ENCODE measurements at places on chromosomes 12 and 14.

- H3K27ac ChIP-seq = no peak overlapping the region
- no peak for DNase-seq
- no peaks in the 10 kb centered on the region for H3K4me1 ChIP-seq
- H3K27me3 ChIP-seq = no peaks in the 10 kb centered on the region
- H3K36me3 ChIP-seq = no peaks in the 10 kb centered on the region
These were observed 318.1 kb downstream of the LRIG3 start for GRCh38 chr12:58602179-58602578.

DNA sequence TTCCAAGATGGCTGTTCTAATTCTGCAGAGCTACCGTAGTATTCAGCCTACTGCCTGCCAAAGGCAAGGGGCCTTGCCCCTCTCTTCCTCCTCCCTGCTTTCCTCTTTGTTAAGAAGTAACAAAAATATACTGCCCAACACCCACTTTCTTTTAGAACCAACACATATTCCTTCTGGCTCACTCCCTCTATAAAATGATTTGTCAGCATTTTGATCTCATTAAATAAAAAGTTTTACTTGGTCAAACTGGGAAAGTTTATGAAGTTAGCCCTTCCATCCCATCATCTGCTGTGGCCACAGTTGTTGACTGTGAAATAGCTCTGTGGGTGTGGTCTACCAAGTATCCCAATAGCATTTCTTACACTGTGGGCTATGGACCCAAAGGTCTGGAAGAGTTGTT is 472.4 kb downstream of the ZFP36L1 start:
- no peaks in the 10 kb centered on the region for H3K4me1 ChIP-seq
- no peaks in the 10 kb centered on the region for H3K36me3 ChIP-seq
- H3K27ac ChIP-seq = no peak overlapping the region
- no peak overlapping the region for H3K4me3 ChIP-seq
- no peak for DNase-seq

- H3K27me3 ChIP-seq = no peaks in the 10 kb centered on the region
- H3K4me1 ChIP-seq = peaks cover 22% of the 10 kb centered on the region
- H3K27ac ChIP-seq = no peak overlapping the region
- no peak for DNase-seq
- no peak overlapping the region for H3K4me3 ChIP-seq
- H3K36me3 ChIP-seq = no peaks in the 10 kb centered on the region
These were observed 53.8 kb downstream of the C14orf132 start for GRCh38 chr14:96092936-96093335.

DNA sequence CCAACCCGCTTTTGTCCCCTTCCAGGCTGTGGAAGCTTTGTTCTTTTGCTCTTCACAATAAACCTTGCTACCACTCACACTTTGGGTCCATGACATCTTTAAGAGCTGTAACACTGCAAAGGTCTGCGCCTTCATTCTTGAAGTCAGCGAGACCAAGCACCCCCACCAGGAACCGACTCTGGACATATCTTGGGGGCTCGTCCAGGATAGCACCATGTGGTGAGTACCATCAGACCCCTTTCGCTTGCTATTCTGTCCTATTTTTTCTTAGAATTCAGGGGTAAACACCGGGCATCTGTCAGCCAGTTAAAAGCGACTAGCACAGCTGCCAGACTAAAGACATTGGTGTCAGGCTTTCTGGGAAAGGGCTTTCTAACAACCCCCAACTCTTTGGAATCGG is 137.6 kb upstream of the PPFIA2 start:
- no peaks in the 10 kb centered on the region for H3K36me3 ChIP-seq
- no peaks in the 10 kb centered on the region for H3K27me3 ChIP-seq
- H3K4me3 ChIP-seq = no peak overlapping the region
- no peaks in the 10 kb centered on the region for H3K4me1 ChIP-seq
- peak; percentile 26 for DNase-seq
- no peak overlapping the region for H3K27ac ChIP-seq

DNA sequence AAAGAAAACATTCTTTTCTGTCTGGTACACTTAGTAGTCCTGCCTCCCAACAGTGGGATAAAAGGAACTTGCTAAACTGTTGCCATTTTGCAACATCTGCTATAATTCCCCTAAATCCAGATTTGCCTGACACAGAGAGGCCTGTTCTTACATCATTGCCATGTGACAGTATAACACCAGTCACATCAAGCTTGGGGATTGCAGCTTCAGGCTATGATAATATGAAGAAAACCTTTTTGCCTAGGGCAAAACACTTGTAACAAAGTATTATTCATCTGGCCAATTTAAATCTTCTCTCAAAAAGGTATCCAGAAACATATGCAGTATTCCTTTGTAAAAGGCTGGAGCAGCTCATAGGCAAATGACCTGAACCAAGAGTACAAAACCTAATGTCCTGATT is 80.9 kb upstream of the OTX2 start:
- no peak overlapping the region for H3K27ac ChIP-seq
- no peaks in the 10 kb centered on the region for H3K36me3 ChIP-seq
- peak; percentile 7 for DNase-seq
- peaks cover 22% of the 10 kb centered on the region for H3K27me3 ChIP-seq
- no peak overlapping the region for H3K4me3 ChIP-seq

- no peaks in the 10 kb centered on the region for H3K36me3 ChIP-seq
- H3K27ac ChIP-seq = no peak overlapping the region
- no peak for DNase-seq
- H3K4me1 ChIP-seq = peaks cover 12% of the 10 kb centered on the region
These were observed 49.0 kb downstream of the TMEM117 start for GRCh38 chr12:43884683-43885410.

DNA sequence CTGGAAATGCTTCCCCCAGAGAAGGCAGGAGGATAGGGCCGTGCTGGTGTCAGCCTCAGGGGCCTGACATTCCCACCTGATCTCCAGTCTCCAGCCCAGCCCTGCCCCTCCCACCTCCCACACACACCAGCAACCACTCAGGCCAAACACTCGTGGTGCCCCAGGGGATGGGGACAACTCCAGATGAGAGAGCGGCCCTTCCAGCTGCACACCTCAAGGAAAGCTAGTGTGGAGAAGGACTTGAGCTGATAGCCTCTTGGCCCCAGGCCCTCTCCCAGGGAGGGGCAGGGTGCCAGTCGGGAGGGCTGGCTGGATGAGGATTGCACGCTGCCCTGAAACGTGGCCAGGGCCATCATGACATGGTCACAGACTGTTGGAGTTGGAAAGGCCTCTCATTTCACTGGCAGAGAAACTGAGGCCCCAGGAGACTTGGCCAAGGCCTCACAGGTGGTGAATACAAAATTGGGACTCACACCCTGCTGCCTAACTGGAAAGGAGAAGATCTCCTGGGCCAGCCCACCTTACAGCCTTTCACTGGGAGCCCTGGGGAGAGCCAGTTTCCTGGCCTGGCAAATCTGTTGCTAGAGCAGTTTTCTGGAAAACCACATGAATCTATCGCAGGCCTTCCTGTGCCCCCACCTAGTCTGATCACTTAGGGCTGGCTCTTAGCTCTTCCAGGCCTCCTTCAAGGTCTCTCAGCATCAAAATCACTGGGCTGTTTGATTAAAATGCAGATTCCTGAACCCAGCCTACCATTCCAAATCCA is 52.1 kb downstream of the IRF2BPL start:
- H3K27me3 ChIP-seq = no peaks in the 10 kb centered on the region
- H3K4me1 ChIP-seq = peaks cover 2% of the 10 kb centered on the region
- no peaks in the 10 kb centered on the region for H3K36me3 ChIP-seq
- no peak overlapping the region for H3K4me3 ChIP-seq

GRCh38 chr14:100362311-100362927 is 39.3 kb downstream of the SLC25A47 start:
- no peaks in the 10 kb centered on the region for H3K27me3 ChIP-seq
- no peak for DNase-seq
- H3K4me3 ChIP-seq = no peak overlapping the region
- peaks cover 18% of the 10 kb centered on the region for H3K4me1 ChIP-seq

DNA sequence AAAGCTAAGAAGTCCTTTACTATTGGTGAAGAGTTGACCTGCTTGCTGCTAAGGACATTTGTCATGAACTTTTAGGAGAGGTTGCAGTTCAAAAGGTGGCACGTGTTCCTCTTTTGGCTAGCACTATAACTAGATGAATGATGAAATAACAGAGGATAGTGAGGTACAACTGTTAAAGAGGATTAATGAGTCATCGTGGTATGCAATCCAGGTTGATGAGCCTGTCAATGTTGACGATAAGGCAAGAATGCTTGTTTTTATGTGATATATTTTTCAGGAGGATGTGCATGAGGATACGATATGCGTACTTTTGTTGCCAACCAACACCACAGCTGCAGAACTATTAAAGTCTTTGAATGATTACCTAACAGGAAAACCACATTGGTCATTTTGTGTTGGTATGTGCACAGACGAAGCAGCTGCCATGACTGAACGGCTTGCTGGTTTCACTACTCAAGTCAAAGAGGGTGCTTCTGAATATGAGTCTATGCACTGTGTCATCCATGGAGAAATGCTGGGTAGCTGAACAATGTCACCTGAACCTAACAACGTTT is 10.6 kb downstream of the CEP128 start:
- no peak overlapping the region for H3K27ac ChIP-seq
- H3K36me3 ChIP-seq = no peaks in the 10 kb centered on the region
- no peak for DNase-seq
- H3K4me3 ChIP-seq = no peak overlapping the region
- no peaks in the 10 kb centered on the region for H3K27me3 ChIP-seq
- H3K4me1 ChIP-seq = no peaks in the 10 kb centered on the region

DNA sequence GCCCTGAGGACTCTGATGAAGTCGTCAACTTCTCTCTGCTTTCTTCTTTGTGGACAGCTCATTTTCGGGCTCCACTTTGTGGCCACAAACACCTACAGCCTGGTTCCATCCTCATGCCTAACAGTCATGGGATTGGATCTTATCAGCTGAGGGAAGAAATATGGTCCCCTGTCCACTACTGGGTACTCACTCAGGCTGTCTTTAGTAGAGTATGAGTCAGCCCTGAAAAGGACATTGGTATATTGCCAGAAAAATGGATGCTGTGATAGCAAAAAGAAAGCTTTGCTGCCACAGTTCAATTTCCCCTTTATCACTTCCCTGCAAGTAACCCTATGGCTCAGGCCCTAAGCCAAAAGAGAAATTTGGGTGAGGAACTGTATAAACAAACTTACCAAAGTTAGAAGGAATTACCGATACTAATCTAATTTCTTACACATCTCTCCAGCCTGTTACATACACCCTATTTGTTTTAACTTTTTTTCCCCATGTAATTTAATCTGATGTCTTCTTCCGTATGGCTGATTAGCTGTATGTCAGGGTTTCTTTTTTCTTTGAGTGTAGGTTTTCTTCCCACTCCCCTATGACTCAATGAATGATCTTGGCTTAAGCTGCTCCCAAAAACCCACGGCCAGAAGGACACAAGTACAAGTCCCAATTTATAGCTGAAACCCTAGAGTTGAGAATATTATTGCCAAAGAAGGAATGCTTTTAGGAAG is 29.1 kb downstream of the MTHFD1 start:
- DNase-seq = no peak
- H3K27me3 ChIP-seq = no peaks in the 10 kb centered on the region
- H3K4me3 ChIP-seq = no peak overlapping the region
- no peaks in the 10 kb centered on the region for H3K36me3 ChIP-seq
- H3K4me1 ChIP-seq = no peaks in the 10 kb centered on the region

DNA sequence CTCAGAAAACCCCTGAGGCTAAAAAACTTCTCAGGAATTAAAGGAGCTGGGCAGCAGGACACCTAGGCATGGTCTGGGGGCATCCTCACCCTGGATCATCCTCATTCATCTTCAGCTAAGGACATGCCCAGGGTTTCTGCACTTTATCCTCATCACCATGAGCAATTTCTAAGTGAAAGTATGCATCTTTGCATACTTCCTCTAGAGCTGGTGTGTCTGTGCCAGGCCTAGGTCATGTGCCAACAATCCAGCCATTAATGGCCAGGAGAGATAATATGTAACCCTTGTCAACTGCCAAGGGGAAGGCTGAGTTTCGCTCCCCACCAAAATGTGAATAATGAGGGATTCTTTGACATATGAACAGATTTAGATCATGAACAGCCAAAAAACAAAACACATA is 160.5 kb downstream of the KITLG start:
- no peaks in the 10 kb centered on the region for H3K27me3 ChIP-seq
- H3K4me3 ChIP-seq = no peak overlapping the region
- H3K4me1 ChIP-seq = no peaks in the 10 kb centered on the region
- DNase-seq = no peak

DNA sequence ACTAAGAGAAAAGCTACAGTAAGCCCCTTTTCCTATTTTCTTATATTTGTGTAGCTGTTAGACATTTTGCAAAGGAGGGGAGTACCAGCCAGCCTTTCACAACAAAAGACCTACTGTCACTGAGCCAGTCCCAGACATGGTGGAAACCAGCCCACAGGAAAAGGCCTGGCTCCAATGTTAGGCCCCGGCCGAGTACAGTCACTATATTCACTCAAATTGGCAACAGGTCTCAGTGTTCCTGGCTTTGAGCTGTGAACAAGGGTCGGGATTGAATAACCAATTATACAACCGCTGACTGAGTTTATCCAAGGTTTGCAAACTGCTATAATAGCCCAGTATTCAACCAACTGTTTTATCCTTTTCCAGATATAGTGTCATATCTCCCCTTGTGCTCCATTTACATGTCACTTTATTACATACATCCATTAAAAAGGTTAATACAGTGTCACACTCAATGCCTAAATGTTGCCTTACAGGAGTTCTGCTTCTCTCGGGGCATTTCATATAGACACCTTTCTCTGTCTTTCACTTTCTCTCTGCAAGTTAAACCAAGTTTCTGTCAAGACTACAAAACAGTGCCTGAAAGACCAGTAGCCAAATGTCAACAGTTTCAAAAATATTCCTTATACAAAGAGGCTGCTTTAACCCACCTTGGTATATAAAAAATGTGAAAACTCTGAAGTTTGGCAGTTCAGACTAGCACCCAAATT is 178.1 kb downstream of the SOX5 start:
- H3K4me3 ChIP-seq = no peak overlapping the region
- H3K27ac ChIP-seq = no peak overlapping the region
- H3K4me1 ChIP-seq = no peaks in the 10 kb centered on the region
- no peaks in the 10 kb centered on the region for H3K27me3 ChIP-seq
- peak; percentile 18 for DNase-seq
- H3K36me3 ChIP-seq = no peaks in the 10 kb centered on the region

DNA sequence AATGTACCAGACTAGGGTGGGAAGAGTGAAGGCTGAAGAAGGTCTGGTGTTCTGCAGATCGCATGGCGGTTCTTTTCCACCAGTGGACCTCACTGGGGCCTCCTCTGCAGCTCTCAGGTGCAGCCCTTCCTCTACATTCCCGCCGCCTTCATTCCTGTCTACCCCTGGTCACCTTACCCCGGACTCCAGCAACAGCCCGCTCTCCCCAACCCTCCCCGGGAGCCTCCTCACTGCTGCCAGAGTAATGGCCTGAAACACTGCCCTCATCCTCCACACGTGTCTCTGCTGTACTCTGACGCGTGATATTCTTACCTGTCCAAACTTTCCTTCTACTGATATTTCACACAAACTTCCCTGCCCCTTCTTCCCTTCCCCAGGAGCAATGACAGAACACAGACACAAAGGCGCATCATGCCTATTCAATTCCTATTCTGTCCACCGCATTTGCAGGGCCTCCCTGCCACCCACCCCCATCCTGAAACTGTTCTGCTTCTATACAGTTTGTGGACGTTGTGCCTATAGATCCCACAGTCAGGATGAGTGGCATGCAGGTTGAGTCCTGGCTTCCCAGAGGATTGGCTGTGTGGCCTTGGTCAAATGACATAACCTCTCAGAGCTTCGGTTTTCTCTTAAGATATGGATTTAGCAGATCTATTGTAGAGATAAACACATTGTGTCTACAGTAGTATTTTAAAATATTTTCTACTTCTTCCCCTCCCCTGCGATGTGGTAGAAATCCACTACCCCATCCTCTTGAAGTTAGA is 1.7 kb upstream of the NUAK1 start:
- no peaks in the 10 kb centered on the region for H3K36me3 ChIP-seq
- peaks cover 25% of the 10 kb centered on the region for H3K4me1 ChIP-seq
- peak; percentile 19 for DNase-seq
- peak overlapping the region; percentile 85 for H3K4me3 ChIP-seq
- no peaks in the 10 kb centered on the region for H3K27me3 ChIP-seq
